Stimulated activated naive CD4-positive, alpha-beta T cell (primary cell): ENCODE measurements at places on chromosomes 7 and 10.
A peak's percentile ranks its signal among the peaks of the same experiment; 100 is the strongest.

DNA sequence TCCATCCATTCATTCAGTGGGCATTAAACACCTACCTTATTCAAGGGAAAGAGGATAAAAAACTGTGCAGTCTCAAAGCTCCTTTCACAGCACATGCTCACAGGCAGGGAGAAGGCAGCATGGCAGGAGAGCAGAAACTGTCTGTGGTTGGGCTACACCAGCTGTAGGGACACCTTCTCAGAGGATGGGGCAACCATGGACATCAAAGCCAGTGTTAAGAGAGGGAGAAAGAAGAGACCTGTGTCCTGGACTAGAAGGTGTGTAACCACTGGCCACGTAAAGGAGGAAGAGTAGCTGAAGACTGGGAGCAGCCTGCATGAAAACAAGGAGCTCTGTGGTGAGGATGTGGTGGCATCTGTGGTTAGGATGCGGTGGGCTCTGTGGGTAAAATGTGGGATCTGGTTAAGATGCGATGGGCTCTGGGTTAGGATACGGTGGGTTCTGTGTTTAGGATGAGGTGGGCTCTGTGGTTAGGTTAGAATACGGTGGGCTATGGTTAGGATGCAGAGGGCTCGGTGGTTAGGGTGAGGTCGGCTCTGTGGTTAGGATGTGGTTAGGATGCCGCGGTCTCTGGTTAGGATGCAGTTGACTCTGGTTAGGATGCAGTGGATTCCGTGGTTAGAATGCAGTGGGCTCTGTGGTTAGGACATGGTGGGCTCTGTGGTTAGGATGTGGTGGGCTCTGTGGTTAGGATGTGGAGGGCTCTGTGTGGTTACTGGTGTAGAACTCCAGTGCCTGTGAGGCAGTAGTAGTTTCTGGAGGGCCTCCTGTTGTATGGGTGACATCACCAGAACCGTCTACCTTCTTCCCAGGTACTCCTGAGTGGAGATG is 197.6 kb downstream of the WDR37 start:
- DNase-seq = no peak

DNA sequence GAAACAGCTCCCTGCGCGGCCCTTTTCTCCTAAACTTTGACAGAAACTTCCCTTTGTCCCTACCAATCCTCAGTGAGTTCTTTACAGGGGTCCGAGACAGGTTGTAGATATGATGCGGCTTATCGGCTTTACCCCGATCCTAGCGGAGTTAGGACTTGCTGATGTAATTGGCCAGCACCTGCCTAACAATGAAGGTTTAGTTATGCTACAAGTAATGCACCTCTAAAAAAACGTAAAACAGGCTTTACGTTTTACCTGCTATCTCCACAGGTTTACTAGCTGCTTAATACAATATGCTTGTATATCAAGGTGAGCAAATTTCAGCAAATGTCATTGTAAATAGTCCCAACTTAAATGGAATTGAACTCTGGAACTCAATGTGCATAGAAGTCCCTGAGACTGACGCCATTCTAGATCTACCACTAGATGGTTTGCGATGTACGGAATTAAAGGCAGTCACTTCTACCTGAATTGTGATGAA is 697 bp upstream of the SNX13 start:
- DNase-seq = peak; percentile 31

GRCh38 chr10:107083388-107084009 is 81.0 kb downstream of the SORCS1 start:
- DNase-seq = no peak

DNA sequence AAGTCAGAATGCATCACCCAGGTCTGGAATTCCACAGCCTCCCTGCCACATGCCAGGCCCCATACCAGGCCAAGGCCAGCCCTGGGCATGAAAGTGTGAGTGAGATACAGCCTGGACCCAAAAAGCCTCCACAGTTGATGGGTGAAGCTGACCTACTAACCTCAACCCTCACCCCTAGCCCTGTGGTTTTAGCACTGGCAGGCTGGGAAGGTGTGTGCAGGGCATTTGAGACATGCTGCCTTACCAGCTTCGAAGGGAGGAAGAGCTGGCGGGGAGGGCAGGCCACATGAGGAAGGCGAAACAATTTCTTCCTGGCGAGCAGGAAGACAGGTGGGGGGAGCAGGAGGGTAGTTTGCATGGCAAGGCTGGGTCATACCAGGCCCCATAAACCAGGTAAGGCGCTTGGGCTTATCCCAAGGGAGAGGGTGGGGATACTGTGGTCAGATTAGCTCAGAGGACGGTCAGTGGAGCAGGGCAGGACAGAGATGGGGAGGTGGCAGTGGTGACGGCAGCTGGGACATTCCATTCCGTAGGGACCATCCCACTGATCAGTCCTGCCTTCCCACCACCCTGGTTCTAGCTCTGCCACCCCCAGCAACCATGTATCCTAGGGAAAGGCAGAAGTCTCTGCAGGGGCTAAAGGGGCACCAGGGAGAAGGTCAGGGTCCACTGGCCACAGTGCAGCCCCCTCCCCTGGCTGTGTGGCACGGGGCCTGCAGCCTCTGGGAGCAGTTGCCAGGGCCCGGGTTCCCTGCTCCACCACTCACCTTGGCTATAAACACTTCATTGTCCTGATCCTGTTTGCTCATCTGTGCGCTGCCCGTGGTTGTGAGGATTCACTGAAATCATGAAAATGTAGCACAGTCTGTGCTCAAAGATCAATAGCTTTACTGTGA is 155.8 kb downstream of the NRF1 start:
- DNase-seq = no peak

DNA sequence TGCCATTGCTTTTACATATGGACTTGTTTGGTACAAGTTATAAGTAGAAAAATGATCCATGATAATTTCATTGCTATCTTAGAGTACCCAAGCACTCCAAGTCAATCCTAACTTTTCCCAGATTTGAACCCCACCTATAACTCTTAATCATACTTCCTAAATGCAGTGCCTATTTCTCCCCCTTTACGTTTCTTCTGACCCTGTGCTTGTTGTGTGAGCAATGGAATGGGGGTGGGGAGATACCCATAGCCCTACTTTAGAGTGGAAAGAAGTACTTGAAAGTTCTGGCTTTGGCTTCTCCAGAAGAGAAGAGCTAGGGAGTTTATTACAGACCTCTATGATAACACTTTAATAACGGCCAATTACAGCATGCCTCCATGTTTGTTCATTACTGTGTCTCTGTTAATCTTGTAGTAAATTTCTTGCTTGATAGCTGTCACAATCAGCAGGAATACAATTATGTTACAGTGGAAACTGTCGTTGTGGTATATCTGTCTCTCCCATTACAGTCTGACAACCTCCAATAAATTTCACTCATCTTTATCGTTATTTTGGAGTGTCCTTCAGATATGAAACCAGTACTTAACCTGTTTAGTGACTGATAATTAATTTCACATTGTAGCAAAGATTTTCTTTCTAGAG is 34.0 kb downstream of the CNPY1 start:
- DNase-seq = no peak

DNA sequence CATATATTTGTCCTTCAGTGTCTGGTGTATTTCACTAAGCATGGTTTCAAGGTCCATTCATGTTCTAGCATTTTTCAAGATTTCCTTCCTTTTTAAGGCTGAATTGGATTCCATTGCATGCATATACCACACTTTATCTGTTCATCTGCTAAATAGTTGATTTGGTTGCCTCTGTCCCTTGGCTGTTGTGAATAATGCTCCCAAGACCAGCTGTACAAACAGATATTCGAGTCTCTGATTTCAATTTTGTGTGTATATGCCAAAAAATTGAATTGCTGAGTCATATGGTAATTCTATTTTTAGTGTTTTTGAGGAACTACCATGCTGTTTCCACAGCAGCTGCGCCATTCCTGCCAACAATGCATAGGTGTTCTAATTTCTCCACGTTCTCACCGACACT is 216.4 kb downstream of the NRG3 start:
- DNase-seq = no peak

GRCh38 chr10:90435296-90435695 is 422.5 kb downstream of the HTR7 start:
- no peak for DNase-seq

GRCh38 chr7:44154703-44155102 is 13.6 kb upstream of the MYL7 start:
- no peak for DNase-seq

DNA sequence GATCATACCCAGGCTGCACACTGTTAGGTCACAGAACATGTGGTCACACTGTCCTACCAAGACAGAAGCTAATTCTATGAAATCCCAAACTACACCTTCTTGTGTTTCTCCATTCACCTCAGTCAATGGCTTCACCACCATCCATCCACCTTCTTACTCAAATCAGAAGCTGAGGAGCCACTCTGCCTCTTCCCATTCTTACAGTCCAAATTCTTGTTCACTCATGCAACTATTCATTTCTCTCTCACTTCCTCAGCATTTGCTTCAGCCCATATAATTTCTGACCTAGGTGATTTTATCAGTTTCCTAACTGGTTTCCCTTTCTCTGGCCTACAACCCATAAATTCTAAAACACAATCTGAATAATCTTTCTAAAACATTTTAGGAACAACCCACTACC is 229.2 kb downstream of the LRRN3 start:
- no peak for DNase-seq

- DNase-seq = no peak
Measured at GRCh38 chr10:78847485-78847884, 221.3 kb upstream of the ZMIZ1 start.

- DNase-seq = no peak
Measured at GRCh38 chr7:132161533-132161915, 414.7 kb downstream of the PLXNA4 start.

DNA sequence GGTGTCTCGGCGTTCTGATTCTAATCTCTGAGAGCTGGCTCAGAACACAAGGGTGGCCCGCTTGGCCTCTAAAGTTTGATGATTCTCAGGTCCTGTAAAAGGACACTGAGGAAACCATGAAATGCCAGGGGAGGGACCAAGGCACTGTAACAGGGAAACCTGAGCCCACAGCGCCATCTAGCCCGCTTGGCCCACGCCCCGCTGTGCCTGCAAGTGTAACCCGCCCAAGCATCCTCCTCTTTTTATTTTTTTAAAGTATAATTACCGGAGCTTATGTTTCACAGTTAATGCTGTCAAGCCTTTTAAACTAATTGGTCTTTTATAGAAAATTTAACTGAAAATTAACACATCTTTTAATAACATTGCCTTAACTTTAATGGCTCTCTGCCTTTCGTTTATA is 734.7 kb downstream of the KCNMA1 start:
- no peak for DNase-seq

GRCh38 chr7:137443616-137444015 is 100.1 kb upstream of the PTN start:
- no peak for DNase-seq
